Activated CD8-positive, alpha-beta memory T cell treated with anti-CD3 and anti-CD28 coated beads, Interleukin-2, amount 50 U/mL, for 4 hours (primary cell): ENCODE measurements at places on chromosomes 12 and 14.

DNA sequence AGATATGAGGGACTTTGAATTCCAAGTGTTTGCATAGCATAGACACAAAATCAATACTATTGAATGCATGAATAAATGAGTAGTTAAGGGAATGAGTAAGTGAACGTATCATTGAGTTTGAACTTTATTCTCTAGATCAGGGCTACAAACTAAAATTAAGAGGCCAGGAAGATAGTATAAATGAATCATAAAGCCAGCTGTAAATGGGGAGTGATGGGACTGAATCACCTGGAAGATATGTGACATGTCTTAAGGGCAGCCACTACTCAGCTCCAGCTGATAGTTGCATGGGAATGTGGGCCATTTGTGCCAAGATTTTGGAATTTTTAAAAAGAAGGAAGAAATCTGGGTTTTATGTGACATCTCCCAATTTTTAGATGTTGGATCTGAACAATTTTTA, 229.9 kb downstream of the AKAP6 start:
- no peak for DNase-seq

DNA sequence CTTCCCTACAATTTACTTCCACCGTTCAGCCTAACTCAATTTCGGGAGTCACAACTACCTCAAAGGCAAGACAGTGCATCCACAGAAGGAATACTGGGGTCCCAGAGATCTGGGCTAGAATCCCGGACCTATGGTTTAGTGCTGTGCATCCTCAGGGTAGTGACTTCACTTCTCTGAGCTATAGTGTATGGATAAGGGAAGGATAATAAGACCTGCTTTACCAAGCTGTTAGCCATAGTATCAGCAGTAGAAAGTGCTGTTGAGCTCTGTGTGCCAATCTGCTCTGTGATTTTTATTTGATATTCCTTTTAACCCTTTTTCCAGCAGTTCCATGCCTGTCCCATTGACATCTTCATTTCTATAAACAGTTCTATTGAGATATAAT, 1044.3 kb downstream of the BCL11B start:
- DNase-seq = no peak

DNA sequence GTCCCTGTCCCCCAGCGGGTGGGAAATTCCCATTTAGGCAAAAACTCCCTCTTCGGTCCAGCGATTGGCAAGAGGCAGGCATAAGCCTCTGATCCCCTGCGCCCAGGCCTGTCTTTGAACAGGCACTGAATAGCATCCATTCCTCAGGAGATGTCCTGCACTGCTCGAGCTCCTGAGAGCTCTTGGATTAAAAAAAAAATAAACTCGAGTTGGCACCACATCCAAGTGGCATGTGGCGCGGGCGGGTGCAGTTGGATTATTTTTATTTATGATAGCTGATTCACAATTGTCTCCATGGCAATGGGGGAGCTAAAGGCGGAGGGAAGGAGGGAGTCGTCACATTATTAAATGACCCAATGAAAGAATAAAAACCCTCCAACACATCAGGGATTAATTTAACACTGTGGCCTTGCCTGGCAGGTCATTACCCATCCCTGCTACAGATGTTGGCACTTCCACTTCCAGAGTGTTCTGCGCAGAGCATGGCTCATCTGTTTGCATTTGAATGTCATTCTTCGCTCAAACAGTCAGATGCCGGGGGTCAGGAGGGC, 207.2 kb downstream of the AACS start:
- no peak for DNase-seq

DNA sequence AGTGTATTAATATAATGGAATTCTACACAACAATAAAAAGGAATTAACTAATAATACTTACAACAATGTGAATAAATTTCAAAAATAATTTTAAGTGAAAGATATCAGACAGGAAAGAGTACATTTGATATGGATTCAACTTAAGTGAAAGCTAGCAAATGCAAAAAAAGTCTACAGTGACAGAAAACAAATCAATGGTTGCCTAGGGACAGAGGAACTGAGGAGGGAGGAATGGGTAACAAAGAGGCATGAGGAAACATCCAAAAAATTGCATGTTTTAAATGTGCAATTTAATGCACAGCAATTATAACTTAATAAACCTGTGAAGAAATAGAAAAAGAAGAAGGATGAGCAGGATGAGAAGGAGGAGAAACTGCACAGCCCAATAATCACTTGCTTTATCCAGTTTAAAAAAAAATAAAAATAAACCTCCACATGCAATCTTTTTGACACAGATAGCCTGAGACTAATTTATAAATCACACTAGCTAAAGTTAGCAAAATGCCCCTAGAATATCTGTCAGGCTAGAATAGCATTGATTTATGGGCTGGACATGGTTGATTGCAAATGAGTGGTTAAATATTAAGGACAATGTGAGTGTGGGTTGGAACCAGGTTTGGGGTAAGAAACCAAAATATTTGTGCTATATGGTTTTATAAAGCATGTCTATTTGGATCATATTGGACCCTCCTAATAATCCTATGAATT, 1089.1 kb downstream of the TRHDE start:
- no peak for DNase-seq

- no peak for DNase-seq
Observed at GRCh38 chr12:81859521-81859920, 100.4 kb upstream of the PPFIA2 start.

- no peak for DNase-seq
Observed at GRCh38 chr12:108107293-108107692, 21.8 kb upstream of the WSCD2 start.

GRCh38 chr12:123984903-123985302, 11.9 kb downstream of the ZNF664 start:
- no peak for DNase-seq

- no peak for DNase-seq
Observed at GRCh38 chr12:10354502-10354901, 35.3 kb downstream of the KLRK1 start.

GRCh38 chr14:22847661-22848341, 11.4 kb downstream of the MMP14 start:
- no peak for DNase-seq

GRCh38 chr14:89600950-89601826, 184.2 kb upstream of the FOXN3 start:
- no peak for DNase-seq

- no peak for DNase-seq
Observed at GRCh38 chr14:61646366-61647116, 48.8 kb upstream of the HIF1A start.

DNA sequence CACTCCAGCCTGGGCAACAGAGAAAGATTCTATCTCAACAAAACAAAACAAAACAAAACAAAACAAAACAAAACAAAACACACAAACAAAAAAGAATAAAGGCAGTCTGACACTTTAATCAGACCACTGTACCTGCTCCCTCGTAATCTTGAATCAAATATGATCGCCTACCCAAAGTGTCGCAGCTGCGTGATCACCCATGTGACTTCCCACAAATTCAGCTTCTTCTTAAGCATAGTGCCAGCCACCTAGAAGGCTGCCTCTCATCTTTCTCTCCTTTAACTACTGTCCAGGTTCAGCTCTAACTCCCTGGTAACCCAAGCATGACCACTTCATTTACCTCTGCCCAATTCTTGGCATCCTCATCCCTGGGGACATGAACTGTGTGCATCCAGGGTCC, 37.4 kb downstream of the FMNL3 start:
- DNase-seq = no peak

DNA sequence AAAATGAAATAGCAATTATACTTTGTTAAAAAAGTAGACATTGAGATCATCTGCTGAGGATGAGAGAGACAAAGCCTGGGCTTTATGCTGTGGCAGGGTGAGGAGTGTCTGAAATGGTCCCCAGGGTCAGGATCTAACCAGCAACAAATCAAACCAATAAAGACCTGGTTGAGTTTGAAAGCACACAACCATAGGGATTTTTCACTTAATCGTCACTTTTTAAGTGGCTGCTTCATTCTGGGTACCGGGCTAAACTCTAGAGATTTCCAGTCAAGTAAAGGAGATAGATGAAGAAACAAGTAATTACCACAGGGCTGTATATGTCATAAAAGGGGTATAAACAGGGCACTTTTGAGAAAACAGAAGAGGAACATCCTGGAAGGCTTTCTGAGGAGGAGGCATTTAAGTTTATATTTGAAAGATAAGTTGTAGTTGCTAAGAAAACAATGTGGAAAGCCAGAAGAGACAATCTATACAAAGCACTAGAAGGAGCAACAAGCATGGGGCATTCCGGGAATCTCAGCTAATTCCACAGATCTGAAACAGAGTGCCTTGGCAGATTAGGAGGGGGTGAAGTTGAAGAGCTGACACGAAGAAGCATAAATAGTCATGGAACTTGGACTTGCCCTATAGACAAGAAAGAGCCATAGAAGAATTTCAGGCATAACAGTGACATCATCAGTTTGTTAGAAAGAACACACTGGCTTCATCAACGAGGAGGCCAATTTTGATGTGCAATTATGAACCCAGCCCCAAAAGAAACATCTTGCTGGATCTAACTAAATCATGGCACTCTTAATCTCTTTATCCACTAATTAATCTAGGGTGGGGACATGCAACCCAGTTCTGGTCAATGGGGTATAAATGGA, 46.9 kb upstream of the FRS2 start:
- no peak for DNase-seq

- peak; percentile 34 for DNase-seq
Observed at GRCh38 chr14:39469094-39469710, 37.0 kb upstream of the FBXO33 start.

- DNase-seq = no peak
Observed at GRCh38 chr12:116637589-116638150, 78.5 kb downstream of the MAP1LC3B2 start.

GRCh38 chr12:108478611-108479206, 36.4 kb upstream of the FICD start:
- no peak for DNase-seq

DNA sequence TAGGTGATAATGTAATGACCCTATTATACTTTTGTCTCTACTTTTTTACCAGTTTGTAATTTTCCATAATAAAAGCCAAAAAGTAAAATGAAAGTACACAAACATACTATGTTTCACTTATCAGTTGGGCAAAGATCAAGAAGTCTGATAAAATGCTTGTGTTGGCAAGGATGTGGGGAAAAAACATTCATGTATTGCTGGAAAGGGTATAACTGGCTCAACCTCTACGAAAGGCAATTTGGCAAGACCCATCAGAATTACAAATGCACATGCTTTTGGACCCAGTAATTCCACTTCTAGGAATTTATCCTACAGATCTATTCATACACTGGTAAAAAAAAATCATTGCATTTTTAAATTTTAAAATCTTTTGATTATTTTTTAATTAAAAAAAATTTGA, 68.0 kb downstream of the SPTB start:
- DNase-seq = no peak

GRCh38 chr12:124630791-124631313, 63.4 kb upstream of the NCOR2 start:
- no peak for DNase-seq

DNA sequence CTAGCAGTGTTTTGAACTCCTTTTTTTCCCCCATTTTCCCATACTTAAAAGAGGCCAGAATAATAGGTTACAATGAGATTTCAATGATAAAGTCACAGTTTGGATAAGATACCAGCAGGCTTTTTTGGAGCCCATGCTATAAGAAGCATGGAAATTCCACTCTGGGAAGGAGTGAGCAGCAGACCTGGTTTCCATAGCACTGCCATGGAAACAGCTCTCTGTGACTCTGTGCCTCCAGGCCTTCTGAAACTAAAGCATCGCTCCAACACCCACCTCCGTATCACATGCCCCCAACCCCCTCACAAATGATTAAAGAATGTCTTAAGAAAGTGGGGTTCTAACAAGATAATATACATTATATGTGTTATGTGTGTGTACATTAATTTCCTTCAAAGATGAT, 165.0 kb downstream of the GRIN2B start:
- no peak for DNase-seq

GRCh38 chr12:124548854-124549378, 18.5 kb downstream of the NCOR2 start:
- peak; percentile 38 for DNase-seq

GRCh38 chr12:7101047-7101693, 7.8 kb downstream of the C1RL start:
- DNase-seq = no peak

GRCh38 chr12:64883264-64884163, 59.1 kb downstream of the TBC1D30 start:
- no peak for DNase-seq

GRCh38 chr12:27554421-27555186, 30.6 kb downstream of the PPFIBP1 start:
- DNase-seq = no peak

GRCh38 chr14:72847721-72848120, 46.2 kb downstream of the DPF3 start:
- no peak for DNase-seq

DNA sequence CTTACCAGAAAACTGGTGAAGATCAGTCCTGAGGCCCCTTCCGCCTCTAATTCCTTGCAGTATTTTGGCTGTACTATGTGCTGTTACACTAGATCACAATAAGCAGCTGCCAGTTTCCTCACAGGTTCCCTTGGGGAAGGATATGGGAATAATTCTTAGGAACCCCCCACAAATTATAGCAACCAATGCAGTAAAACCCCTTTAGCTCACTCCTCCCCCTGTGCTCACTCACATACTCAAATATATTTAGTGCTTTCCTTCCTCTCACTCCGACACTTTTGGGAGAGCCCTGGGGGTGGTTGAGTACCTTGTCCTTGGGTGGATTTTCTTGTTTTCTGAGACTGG, 162.7 kb downstream of the ETV6 start:
- no peak for DNase-seq

DNA sequence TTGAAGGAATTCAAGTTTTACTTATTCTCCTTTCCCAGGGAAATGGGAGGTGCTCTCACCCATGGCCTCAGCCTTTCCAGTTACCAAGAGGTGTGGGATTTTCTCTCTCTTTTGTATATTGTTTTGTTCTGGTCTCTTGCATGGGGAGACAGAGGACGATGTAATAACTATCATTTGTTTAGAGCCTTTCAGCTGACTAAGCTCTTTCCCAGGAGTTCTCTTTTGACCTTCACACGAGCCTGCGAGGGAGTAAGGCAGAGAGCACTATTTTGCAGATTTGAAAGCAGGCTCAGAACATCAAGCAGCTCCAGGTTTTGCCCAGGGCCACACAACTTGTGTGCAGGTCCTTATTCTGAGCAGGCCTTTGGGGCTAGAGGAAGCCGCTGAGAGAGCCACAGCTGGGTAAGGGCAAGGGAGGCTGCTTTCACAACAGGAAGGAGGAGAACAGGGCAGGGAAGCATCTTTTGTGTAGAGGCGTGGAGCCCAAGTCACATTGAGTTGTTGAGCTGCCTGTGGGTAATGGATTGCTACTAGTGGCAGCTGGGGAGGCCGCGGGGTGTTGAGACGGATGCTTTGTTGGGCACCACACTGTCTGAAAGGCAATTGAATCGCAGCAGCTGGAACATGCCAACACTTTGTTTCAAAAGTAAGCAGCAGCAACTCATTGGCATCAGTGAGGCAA, 116.2 kb downstream of the PRMT8 start:
- no peak for DNase-seq

GRCh38 chr14:99080306-99080705, 191.7 kb downstream of the BCL11B start:
- DNase-seq = no peak

DNA sequence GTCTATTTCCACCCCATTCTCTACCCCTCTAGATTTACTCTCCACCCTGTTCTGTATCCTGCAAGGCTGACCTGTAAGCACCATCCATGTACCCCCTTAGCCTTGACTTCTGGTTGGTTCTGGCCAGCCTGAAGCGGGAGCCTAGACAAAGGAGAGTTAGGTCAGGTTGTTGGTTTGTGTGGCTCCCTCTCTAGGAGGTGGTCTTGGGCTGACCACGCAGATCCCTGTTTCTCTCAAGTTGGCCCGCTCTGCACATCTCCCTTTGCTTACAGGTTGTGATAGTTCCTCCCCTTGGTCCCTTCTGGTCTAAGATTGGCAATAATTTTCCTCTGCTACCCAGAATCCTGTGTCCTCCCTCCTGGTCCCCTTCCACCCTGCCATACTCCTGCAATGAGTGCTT, 38.3 kb upstream of the RBM19 start:
- DNase-seq = no peak
